ENCODE measurements at places on chromosomes 16 and 17.
A peak's percentile ranks its signal among the peaks of the same experiment; 100 is the strongest.

- DNase-seq, result peak; percentile 90
Measured at GRCh38 chr17:3888343-3889171, 4.3 kb downstream of the CAMKK1 start.

DNA sequence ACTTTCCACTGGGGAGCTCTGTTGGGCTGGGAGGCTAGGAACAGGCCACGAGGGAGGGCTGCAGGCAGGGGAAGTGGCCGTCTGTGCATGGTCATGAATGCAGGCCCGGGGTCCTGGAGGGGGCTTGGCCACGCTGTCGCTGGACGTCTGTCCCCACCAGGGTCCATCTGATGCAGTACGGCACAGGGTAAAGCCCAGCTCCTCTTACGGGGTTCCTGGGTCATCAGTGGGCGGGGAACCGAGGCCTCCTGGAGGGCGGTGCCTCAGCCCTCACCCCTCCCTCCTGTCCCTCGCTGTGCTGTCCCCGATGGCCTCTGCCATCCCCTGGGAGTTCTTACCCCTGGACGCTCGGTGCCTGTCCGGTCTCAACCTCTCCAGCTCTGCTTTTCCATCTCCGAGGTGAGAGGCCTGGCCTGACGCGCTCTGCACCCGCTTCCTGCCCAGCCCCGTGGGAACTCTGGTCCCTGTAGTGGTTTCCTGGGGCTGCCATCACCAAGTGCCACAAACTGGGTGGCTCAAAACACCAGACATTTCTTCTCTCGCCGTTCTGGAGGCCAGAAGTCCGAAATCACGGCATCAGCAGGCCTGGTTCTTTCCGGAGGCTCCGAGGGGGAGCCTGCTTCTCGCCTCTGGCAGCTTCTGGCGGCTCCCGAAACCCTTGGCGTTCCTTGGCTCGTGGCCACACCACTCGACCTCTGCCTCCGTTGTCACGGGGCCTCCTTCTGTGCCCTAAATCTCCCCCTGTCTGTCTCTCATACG lies 182.8 kb downstream of the SEC14L1 start:
- no peak for DNase-seq

DNA sequence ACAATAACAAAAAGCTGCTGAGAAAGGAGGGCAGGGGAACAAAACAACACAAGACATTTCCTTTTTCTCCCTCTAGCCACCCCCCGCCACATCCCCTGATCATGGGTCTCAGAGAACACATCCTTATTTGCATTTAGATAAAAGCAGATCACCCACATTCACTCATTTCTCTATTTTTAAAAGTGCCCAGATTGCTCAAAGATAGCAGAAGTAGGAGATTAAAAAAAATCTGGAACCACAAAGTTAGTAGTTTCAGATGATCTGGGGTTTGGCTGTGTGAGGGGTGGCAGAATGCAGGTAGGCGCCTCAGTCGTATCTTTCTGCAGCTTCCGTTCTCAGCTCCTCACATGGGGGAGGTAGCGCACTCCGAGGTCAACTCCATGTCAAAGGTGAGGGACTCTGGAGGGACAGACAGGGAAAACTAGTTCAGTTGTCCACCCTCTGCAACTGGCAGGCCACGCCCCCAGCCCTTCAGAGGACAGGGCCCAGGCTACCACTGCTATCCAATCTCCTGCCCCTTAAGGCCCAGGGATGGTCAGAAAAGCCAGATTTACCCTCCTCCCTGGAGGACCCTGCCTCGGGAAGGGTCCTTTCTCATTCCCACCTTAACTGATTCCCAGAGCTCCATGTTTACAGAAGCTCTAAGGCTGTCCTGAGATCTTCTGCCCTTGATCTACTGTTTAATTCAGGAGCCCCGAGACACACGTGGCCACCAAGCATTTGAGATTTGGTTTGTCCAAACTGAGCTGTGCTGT lies 27.3 kb downstream of the STAT5A start:
- no peak for DNase-seq

DNA sequence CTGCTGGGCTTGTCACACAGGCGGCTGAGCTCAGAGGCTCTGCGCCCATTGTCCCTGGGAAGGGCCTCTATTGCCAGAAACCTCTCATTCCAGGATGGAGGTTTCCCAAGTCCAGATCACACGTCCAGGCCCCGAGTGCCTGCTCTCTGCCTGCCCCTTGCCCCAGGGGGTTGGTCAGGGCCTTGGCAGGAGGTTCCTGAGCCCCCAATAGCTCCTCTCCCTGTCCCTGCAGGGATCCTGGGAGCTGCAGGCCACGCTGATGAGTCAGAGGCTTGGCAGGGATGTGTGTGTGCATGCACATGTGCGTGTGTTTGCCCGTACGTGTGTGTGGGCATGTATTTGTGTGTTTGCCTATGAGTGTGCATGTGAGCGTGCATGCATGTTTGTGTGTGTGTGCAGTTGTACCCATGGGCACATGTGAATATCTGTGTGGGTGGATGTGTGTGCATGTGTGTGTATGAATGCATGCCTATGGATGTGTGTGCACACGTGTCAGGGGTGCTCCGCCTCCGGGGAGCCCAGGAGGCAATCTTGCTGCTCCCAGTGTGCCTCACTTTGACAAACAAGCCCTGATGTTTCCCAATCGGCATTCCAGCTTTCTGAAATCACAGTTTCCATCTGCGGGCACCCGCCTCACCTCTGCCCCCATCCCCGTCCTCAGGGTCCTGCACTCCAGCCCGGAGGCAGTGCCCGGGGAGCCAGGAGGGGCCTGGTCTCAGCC lies 98.4 kb upstream of the GSE1 start:
- DNase-seq, result no peak

GRCh38 chr16:64615630-64616280 lies 506.1 kb downstream of the CDH11 start:
- DNase-seq, result peak; percentile 35

GRCh38 chr17:1834380-1835149 lies 4.8 kb downstream of the RPA1 start:
- no peak for DNase-seq

GRCh38 chr17:7224110-7224509 lies 4.4 kb downstream of the ACADVL start:
- no peak for DNase-seq

GRCh38 chr17:72967277-72967970 lies 125.1 kb downstream of the SLC39A11 start:
- no peak for DNase-seq

- DNase-seq, result no peak
Measured at GRCh38 chr17:29151567-29151966, 28.6 kb downstream of the MYO18A start.

DNA sequence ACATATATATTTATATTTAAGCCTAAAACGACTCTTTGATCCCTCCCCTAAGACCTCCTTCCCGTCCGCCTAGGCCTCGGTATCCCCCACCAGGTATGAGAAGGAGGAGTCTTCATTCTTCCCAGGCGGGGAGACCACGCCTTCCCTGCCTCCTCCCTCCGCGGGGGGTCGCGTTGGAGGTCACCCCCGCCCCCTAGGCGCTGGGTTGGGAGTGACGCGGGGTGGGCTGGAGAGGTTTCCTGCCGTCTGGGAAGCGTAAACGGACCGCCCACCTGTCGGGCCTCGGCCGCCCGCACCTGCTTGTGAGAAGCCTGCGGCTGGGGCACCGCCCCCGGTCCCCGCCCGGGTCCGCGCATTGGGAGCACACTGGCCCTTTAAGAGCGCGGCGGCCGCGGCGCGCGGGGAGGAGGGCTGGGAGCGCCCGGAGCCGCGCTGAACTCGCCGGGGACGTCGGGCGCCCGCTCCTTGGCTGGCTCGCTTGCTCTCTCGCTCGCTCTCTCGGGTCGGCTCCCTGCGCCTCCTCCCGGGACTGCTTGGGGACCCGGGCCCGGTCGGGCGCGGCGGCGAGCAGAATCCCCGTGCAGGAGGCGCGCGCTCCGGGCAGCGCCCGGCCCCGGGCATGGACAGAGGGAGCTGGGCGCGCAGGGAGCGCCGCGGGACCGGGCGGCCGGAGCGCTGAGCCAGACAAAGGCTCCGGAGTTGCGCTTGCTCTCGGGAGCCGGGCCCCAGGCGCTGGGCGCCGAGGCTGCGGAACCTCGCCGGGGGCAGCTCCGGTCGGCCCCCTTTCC lies at the start of gene MMP15:
MMP15 (plus strand) TSS at position 404 of the 788 bp plus-strand sequence. CDS start 597 bp downstream, outside the sequence.
- DNase-seq, result peak; percentile 79

GRCh38 chr16:48609652-48610029 lies 339 bp downstream of the N4BP1 start:
- DNase-seq, result peak; percentile 77

GRCh38 chr16:55120826-55121225 lies 190.2 kb downstream of the IRX5 start:
- no peak for DNase-seq

GRCh38 chr17:39393736-39394135 lies 7.7 kb downstream of the FBXL20 start:
- DNase-seq, result no peak

DNA sequence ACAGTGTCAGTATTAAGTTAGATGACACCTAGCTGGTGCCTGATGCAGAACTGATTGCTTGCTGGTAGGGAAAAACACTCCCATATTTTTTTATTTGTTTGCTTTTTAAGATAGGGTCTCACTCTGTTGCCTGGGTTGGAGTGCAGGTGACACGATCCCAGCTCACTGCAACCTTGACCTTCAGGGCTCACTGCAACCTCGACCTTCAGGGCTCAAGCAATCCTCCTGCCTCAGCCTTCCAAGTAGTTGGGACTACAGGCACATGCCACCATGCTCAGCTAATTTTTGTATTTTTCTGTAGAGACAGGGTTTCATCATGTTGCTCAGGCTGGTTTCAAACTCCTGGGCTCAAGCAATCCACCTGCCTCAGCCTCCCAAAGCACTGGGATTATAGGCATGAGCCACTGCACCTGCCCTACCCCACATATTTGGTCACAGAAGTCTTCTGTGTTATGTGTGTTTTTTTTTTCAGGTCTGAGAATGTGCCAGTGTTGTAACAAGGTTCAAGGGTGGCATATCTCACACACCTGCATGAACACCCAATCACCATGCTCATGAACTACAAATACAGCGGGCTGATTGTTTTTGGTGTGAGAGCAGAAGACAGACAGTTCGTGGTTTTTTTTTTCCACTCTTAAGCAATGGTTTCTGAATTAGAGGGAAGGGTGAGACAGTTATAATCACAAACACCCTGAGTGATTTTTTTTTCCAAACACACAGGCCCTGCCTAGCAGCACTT lies 22.8 kb downstream of the SPAG9 start:
- DNase-seq, result peak; percentile 25

GRCh38 chr16:22888791-22889190 lies 74.8 kb downstream of the HS3ST2 start:
- no peak for DNase-seq

DNA sequence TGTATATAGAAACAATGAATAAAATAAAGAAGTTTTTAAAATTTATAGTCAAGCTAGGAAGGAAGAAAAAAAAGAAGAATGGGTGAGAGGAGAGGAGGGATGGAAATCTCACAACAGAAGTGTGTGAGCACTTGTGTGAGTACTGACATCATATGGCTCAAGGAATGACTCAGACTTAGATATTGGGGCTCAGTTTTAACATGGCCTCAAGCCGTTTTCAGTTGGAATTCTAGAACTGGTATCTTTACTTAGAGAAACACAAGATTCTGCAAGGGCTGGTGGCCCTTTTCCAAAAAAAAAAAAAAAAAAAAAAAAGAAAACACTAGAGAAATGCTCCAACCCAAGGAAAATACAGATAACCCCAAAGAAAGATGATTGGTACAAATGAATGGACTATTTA lies 55.1 kb downstream of the STXBP4 start:
- no peak for DNase-seq

DNA sequence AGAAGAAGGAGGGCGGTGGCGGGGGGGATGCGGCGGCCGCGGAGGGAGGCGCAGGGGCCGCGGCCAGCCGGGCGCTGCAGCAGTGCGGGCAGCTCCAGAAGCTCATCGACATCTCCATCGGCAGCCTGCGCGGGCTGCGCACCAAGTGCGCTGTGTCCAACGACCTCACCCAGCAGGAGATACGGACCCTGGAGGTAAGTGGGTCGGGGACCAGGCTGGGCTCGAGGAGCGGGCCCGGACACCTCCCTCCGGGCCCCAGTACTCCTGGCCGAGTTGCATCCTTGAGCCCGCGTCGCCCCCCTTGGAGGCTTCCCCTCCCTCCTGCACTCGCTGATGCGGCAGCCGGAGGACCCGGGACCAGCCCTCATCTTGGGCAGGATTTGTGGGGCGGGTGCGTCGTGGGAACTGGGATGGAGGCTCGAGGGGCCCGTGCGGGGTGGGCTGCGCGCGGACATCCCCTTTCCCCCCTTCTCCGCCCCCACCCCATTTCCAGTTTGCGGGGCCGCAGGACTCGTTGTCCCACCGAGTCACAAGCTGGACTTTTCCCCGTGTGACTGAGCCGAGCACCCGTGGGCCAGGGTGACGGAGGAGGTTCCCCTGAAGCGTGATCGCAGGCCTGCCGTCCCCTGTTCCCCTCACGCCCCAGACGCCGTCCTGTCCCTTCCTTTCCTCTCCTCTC lies 572 bp downstream of the KSR1 start:
- DNase-seq, result no peak

DNA sequence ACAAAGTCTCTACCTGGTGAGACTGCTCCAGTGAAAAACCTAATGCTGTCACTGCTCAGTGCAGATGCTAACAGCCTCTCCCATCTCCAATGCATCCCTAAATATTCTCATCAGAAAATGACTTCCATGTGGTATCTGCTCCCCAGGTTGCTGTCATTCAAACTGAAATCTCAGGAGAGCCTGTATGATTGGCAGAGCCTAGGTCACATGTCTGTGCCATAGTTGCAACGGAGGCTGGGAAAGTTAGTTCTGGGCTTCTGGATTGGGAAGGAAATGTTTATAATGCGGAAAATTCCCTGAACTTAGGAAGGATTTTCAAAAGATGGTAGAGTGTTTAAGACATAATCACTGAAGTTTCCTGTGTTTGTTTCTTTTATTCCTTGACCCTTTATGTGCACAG lies 206.4 kb upstream of the ZKSCAN2 start:
- no peak for DNase-seq

DNA sequence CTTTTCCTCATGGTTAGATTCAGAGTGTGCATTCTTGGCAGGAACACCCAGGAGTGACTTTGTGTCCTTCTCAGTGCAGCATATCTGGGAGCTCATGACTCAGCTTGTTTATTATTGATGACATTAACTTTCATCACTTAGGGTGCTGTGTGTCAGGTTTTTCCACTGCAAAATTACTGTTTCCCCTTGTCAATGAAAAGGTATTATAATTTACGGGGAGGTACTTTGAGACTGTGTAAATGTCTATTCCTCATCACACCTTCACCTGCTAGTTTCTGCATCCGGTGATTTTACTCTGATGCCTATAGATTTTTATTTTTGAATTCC lies 50.5 kb downstream of the WWP2 start:
- no peak for DNase-seq

- no peak for DNase-seq
Measured at GRCh38 chr16:66408163-66409048, 18.7 kb upstream of the BEAN1 start.

- no peak for DNase-seq
Measured at GRCh38 chr16:68605746-68606145, 39.4 kb upstream of the CDH3 start.

DNA sequence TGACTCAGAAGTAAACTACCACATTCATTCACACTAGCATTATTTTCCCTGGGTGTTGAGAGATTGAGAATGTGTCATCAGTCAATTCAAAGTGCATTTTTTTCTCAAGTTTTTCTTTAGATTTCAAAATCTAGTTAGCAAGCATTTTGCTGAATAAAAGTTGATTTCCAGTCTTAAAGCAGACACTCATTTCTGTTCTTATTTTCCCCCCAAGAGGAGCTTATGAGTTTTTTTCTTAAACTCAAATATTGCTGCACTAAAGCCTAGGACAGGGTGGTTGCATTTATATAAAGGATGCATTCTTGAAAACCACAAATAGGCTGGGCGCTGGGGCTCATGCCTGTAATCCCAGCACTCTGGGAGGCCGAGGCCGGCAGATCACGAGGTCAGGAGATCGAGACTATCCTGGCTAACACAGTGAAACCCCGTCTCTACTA lies 15.3 kb downstream of the CDH3 start:
- DNase-seq, result no peak
